ENCODE measurements at places on chromosomes 2 and 18.

- no peak for DNase-seq
These were observed 4.0 kb upstream of the GPBAR1 start for GRCh38 chr2:218256612-218257350.

GRCh38 chr18:11651899-11652298 lies 37.2 kb upstream of the GNAL start:
- no peak for DNase-seq

DNA sequence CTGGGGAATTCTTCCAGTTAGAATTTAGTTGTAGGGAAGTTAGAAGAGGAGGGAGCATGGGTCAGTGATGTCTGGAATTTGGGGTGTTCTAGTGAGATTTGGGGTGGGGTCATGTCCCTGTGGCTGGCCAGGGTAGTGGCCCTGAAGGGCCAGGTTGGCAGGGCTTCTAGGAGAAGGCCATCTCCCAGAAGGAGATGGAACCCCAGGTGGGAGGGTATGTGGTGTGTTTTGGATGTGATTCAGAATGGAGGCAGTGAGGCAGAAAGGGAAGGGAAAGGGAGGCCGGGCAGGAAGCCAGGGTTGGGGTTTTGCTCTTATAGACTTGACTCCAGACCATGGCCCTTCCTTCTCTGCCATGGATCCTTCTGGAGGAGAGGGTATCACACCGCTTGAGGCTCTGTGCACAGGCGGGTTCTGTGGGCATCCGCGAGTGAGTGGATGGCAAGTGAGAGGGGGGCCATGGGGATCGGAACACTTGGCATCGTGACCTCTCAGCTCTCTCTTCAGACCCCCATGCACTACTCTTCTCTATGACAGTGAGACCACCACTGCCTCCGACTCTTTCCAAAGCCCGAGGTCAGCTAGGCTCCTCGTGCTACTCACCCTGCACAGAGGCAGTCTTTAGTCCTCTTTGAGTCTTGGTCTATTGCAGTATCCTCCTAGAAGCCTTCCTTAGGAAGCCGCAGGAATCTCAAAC lies 7.3 kb downstream of the GREB1 start:
- DNase-seq, result peak; percentile 81

GRCh38 chr2:10883066-10883465 lies 28.7 kb upstream of the KCNF1 start:
- no peak for DNase-seq

DNA sequence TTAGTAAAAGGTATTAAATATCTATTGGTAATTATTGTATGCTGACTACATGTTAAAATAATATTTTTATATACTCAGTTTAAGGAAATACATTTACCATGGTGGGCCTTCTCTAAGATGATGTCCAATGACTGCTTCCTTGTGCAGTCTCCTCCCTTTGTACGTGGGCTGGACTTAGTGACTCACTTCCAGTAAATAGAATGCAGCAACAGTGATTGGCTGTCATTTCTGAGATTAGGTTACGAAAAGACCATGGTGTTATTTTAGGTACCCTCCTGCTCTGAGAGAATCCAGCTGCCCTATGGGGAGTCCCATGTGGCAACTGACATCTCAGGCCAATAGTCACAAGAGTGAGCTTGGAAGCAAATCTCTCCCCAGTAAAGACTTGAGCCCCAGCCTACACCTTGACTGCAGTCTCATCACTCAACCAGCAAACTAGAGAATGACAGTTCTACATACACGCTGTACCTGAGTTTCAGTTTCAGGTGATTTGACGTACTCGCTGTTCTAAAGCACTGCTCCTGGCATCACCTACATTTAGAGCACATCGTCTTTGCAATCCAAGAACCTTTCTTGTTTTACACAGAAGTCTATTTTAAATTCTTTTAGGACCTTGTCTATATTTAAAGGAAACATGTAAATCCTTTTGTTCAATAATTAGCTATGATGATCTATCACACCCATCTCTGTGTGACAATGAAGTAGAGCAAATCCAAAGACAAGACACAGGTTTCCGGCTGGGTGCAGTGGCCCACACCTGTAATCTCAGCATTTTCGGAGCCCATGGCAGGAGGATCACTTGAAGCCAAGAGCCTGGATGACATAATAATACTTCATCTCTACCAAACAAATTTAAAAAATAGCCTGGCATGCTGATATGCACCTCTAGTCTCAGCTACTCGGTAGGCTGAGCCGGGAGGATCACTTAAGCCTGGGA lies 87.2 kb downstream of the COBLL1 start:
- no peak for DNase-seq

- DNase-seq, result no peak
These were observed 36.2 kb downstream of the ADNP2 start for GRCh38 chr18:80145196-80145804.

DNA sequence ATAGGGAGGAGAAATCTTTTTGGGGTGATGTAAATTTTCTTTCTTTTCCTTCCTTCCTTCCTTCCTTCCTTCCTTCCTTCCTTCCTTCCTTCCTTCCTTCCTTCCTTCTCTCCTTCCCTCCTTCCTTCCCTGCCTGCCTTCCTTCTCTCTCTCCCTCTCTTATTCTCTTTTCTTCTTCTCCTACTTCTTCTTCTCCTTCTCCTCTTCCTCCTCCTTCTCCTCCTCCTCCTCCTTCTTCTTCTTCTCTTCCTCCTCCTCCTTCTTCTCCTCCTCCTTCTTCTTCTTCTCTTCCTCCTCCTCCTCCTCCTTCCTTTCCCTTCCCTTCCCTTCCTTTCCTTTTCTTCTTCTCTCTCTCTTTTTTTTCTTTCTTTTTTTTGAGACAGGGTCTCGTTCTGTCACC lies 59.9 kb downstream of the MYOM1 start:
- no peak for DNase-seq

- no peak for DNase-seq
These were observed 17.7 kb downstream of the PDIA6 start for GRCh38 chr2:10794876-10795275.

DNA sequence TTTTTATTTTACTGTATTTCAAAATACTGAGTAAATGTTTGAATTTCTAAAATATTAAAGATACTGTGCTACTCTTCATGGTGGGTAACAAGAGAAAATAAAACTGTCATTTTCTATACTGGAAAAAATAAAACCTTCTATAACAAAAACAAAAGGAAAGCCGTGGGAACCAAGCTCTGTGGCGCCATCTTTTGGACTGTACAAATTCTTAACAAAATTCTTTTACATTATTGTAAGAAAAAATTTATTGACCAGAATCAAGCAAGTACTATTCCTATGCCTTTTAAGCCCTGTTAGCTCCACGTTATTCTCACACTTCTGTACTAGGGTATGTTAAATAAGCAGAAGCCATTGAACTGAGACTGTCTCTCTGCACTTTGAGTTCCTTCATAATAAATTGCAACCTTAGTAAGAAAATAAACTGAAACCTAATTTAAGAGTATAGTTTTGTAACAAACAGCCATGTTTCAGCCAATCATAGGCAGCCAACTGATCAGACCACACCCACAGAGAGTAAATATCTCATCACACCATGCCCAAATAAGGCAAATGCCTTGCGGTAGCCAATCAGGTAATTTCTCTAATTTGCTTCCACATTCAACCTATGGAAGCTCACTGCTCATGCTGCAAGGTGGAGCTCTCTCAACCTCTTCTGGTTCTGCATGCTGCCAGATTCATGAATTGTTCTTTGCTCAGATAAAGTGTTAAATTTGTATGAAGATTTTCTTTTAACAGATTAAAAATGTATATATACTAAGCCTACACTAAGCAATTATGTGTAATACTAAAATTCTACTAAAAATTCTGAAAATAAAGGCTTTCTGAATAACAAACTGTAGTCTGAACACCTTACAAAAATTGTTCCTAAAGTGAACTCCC lies 42.2 kb downstream of the HIBCH start:
- no peak for DNase-seq

- DNase-seq, result no peak
These were observed 309.7 kb downstream of the GALR1 start for GRCh38 chr18:77559274-77559910.

- DNase-seq, result no peak
These were observed 9.3 kb upstream of the SLC14A2 start for GRCh38 chr18:45606007-45606406.

GRCh38 chr2:232377841-232378734 lies 463 bp upstream of the ALPP start:
- DNase-seq, result no peak

- DNase-seq, result no peak
These were observed 55.0 kb downstream of the COL6A3 start for GRCh38 chr2:237358721-237359517.

DNA sequence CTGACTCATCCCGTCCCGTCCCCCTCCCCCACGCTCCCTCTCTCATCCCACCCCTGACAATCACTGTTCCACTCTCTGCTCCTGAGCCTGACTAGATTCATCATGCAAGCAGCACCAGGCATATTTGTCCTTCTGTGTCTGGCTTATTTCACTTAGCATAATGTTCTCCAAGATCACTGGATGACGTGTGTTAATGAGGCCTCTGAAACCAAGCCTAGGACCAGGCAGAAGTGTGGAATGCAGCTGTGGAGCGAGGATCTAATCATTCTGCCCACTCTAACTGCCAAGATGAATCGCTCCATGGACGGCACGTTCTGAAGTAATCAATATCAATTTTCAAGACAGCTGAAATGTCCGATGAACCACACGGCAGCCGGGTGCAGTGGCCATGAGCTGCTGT lies 122.4 kb upstream of the ZNF236 start:
- no peak for DNase-seq

GRCh38 chr2:82023710-82024109 lies 1719.2 kb upstream of the LRRTM1 start:
- peak; percentile 40 for DNase-seq

- DNase-seq, result peak; percentile 25
These were observed 342.9 kb downstream of the INSIG2 start for GRCh38 chr2:118431165-118431517.

- no peak for DNase-seq
These were observed 4.3 kb downstream of the EPHA4 start for GRCh38 chr2:221567809-221568208.

DNA sequence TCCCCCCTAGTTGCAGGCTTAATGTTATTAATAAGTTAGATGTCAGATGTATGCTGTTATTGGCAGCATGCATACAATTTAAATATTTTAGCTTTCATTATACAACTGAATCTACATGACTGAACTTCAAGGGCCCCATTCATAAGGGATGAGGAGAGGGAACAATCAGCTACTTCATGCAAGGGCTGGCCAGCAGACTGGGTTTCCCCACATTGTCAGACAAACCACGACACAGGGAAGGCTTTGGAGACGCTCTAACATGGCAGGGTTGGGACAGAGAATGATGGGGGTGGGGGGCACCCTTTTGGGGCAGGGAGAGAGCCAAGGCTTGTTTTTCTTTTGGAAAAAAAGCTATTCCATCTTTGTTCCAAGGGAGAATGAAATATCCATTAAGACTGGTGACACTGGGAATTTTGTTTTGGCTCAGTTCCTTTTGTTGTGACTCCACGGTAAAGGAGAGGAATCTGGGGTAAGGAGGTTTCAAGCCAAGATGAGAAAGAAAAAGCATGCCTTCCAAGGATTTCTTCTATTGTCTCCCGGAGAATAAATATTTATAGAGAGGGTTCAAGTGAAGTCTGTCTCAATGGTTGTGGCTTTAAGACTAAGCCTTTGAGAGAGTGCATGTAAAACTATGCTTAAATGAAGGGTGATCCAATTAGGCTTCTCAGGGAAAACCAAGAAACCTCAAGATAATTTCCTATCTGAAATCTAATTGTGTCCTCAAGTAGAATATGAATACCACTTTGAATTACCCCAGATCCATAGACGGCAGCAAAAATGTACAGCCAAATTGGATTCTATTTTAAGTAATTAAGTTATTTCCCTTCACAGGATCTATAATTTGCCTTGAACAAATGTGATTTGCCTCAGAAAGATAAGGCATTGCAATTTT lies 5.4 kb downstream of the CXCR4 start:
- no peak for DNase-seq

DNA sequence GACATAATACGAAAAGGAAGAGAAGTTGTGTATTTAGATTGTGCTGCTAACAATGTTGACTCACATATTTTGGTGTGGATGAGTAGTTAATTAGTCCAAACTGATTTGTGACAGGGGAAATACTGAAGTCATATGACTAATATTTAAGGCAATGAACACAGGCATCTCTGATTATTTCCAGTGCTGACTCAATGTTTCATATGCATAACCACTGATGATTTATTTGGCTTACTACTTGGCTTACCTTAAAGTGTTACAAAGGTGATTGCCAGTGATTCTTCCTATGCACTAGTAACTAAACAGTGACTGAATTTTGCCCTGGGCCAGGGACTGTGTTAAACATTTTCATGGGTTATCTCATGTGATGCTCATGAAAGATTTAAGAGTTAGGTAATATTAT lies 722.6 kb downstream of the METTL4 start:
- no peak for DNase-seq

DNA sequence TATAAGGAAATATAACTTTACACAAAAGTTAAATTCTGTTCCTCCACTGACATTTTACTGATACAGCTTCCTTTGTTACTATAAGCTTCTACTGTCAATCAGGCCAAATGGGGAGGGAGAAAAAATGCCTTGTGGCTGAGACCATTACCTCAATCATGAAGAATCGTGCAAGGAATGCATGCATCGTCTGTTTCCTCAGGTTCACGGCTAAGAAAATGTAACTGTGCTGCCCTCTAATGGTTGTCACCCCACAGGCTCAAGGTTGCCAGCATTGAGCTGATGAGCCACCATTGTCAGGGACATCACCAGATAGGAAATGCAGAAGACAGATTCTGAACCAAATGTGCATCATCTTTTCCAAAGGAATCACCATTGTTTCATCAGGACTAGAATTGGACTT lies 426.9 kb downstream of the CDH2 start:
- peak; percentile 67 for DNase-seq

DNA sequence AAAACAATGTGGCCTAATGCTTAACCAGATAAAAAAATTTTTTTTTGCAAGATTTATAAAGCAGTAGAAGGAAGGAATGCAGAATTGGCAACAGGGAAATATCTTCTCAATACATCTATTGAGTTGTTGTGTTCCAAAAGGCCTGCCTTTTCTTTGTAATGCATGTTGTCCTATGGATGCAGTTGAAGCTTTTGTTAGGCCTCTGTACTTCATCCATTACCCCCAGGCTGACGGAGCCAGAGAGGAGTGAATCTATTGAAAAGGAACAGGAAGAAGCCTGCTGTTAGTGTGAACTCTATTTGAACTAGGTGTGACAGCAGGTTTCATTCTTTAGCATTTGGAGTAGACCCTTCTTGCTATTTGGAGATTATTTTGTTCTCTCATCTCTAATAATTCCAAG lies 56.5 kb downstream of the MTX2 start:
- peak; percentile 21 for DNase-seq

DNA sequence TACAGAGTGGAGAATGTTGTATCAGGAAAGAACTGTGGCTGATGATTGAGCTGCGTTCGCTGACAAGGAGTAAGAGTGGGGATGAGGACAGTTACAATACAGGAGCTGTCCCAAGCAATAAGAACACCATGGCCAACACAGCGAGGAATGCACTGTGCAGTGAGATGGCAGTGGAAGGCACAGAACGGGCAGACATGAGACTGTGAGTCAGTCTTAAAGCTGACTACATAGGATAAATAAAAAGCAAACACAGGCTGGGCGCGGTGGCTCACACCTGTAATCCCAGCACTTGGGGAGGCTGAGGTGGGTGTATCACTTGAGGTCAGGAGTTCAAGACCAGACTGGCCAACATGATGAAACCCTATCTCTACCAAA lies 89.8 kb downstream of the CABYR start:
- no peak for DNase-seq

- no peak for DNase-seq
These were observed 47.2 kb upstream of the DTNB start for GRCh38 chr2:25720575-25720974.

GRCh38 chr18:47750889-47751423 lies 179.5 kb downstream of the SMAD2 start:
- DNase-seq, result no peak

All from T47D (cell line).